Progenitor cell of endocrine pancreas (in vitro differentiated cells): ENCODE measurements at places on chromosomes 4 and X.

- no peak for DNase-seq
These were observed 6.9 kb downstream of the ATP7A start for GRCh38 chrX:77917294-77917933.

DNA sequence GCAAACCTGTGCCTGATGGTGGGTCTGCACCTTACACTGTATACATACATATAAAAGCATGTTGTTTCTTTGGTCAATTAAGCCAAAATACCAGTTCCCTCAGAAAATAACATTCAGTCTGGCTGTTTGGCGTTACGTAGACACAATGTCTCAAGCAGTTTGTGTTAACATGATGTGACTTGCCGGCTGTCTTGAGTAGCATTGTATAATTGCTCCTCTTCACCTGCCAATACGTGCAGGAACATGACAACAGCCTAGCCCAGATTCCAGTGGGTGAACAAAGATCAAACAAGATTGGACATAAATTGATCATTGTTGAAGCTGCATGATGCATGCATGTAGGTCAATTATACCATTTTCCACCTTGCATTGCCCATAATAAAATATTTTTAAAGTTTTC is 102.3 kb downstream of the F11 start:
- no peak for DNase-seq

GRCh38 chr4:154741922-154742850 is 1.6 kb upstream of the LRAT start:
- DNase-seq, result peak; percentile 17

- no peak for DNase-seq
These were observed 219.0 kb upstream of the PSAPL1 start for GRCh38 chr4:7653510-7654369.

DNA sequence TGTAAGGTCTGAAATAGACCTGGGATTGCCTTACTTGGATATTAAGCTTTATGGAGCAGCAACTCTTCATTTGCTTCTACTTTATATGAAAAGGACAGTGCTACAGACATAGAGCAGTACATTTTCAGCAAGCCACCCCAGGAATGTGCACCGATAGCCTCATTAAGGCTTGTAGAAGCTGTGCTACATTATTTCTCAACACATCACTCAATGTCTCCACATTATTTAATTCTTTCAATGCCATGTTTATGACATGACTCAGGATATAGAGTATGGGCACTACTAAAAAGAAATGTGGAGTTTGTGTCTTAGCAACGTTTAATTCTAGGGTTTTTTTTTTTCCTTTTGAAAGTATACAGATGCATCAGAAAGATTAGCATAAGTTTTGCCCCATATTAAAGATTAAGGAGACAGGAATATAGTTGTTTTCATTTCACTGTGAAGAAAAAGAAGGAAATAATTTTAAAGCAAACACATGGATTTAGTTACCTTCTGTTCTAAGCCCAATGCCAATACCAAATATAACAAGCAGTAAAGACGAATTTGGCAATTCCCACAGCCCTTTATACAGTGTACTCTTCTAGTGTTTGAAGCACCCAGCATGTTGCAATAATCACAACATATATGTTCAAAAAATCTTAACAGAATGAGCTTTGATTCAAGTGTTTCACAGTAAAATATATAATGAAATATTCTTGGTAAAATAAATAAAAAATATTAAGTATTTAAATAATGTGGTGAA is 2140.1 kb upstream of the AGA start:
- no peak for DNase-seq

DNA sequence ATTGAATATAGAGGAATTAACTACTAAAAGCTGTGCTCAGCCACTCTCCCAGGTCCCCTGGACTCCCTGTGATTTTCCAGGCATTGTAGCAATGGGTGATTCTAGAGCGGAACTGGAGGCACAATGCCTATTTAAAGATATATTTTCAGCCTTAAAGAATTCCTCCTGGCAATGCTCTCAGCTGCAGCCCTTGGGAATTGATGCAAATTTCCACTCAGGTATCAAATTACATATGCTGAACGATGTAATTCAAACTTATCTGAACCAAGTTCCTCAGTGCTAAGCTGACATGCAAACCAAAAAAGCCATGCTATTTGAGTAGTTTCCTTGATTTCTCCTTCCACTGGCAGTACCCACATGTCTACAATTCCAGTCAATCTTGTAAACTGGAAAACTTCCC is 86.3 kb upstream of the GABRA3 start:
- DNase-seq, result no peak

DNA sequence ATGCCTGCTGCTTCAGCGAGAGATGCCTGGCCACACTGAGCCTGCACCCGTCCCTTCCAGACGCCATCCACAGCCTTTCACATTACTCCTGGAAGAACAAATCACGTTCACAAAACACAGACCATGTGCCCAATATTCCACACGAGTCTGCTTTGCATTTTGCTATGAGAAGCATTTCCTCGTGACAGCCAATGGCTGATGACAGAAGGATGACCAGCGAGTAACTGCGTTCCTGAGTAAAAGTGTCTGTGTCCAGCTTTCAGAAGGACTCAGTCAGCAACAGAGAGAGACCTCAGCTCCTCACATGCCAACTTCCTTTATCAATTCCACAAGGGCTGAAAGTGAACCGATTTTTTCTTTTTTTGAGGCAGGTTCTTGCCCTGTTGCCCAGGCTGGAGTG is 19.5 kb downstream of the NAT8L start:
- no peak for DNase-seq

DNA sequence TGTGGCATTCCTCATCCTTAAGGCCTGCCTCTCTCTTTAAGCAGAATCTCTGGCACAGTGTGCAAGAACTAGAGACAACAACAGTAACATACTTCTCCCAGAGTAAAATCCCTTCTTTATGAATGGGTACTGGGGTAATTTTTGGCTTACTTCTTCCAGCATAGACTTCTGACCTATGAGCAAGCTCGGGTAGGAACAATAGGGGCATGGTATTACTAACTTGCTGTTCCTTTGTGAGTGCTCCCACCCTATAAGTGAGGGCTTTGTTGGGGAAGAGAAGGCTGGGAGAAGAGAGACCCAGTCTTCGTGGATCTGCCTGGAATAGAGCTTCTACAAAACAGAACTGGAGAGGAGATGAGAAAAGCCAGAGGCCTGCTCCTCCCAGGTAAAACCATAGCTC is 30.2 kb downstream of the CLDN2 start:
- DNase-seq, result no peak

DNA sequence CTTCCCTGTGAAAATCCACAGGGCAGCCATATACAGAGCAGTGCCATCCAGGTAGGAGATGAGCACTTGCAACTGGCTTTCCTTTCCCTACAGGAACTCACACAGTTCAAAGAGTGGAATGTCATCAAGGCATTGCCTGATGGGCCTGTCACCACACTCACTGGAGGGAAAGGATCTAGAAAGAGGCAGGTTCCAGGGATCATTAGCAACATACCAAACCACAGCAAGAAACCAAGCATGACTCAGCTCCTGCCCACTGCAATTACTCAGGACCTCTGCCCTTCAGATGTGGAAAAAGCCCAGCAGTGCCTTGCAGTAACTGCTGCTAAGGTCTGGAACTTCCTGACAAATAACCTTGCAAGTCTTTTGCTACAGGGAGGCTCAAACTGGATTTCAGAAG is 101.2 kb downstream of the ZNF674 start:
- no peak for DNase-seq

DNA sequence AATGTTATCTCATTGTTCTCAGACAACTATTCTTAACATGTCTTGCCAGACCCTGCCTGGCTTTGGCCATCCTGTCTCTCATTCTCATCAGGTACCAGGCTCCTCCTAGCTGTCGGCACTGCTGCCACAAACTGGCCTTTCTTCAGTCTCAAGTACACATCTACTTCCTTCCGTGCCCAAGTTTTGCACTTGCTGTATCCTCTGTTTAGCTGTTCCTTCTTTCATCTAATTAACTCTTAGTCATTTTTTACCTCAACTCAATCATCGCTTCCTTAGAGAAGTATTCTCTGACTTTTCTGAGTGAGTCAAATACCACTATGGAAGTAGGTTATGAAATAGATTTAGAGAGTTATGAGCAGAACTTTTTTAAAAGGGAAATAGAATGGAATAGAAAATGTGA is 19.7 kb downstream of the CXCL3 start:
- no peak for DNase-seq

DNA sequence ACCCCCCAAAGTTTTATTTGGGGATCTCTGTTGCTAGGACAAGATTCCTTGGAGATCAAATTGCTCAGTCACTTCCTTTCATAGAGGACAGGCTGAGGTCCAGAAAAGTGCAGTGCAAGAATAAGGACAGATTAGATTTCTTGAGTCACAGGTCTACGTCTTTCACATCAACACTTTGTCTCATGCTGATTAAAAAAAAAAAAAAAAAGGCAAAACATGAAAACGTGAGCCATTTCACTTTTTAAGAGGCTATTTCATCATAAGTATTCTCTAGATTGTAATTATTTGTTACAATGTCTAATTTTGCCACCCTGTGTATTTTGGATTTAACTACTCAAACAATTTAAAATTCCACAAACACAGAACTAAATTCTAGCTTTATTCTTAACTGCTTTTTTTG is 647.0 kb downstream of the TRAM1L1 start:
- no peak for DNase-seq

DNA sequence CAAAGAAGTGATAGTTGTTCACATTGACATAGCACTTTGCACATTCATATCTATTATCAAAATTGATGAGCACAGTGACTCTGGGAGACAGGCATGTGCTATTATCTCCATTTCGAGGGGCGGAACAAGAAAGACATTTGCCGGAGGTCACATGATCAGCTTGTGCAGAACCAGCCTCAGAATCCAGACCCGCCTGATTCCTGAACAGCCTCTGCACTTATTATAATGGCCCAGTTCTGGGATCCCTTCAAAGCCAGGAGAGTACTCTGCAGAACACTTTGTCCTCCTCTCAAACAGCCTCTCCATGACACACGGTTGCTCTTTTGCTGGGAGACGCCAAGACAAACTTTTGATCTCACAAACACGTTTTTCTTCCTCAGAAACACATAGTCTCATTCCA is 48.4 kb downstream of the RWDD4 start:
- no peak for DNase-seq

GRCh38 chr4:24163314-24163713 is 273.5 kb upstream of the PPARGC1A start:
- no peak for DNase-seq

GRCh38 chr4:38495446-38495845 is 168.6 kb upstream of the KLF3 start:
- DNase-seq, result no peak

DNA sequence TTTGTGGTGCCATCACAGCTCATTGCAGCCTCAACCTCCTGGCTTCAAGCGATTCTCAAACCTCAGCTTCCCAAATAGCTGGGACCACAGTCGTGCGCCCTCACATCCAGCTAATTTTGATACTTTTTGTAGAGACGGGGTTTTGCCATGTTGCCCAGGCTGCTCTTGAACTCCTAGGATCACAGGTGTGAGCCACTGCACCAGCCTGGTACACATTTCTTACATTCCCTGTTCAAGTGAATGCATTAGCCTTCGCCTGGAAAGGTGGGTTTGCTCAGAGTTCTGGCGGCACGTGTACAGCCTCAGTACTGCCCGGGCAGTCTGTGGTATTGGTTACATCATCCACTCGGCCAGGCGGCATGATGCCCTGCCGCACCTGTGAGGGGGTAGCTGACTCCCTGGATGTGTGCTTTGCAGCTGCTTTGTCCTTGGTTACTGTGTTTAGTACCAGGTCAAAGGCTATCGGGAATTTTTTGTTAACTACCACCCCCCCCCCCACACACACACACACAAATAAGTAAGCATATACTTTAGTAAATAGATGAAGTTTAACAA is 57.1 kb downstream of the TNIP2 start:
- no peak for DNase-seq

DNA sequence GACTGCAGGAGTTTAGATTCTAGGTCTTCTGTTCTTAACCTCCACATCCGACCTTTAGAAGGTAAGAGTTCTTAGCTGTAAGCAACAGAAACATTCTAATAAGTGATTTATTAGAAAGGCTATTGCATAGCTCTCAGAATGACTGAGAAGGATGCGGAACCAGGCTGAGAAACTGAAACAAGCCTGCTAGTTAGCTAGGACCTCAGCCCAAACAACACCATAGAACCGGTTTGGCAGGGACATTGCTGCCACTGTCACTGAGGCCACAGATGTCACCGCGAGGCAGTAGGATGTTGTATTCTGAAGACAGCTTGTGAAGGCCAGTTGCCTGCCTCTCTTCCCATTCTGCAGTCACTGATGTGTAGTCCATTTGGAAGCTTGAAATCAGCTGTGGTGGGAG is 160.0 kb upstream of the ARX start:
- no peak for DNase-seq

DNA sequence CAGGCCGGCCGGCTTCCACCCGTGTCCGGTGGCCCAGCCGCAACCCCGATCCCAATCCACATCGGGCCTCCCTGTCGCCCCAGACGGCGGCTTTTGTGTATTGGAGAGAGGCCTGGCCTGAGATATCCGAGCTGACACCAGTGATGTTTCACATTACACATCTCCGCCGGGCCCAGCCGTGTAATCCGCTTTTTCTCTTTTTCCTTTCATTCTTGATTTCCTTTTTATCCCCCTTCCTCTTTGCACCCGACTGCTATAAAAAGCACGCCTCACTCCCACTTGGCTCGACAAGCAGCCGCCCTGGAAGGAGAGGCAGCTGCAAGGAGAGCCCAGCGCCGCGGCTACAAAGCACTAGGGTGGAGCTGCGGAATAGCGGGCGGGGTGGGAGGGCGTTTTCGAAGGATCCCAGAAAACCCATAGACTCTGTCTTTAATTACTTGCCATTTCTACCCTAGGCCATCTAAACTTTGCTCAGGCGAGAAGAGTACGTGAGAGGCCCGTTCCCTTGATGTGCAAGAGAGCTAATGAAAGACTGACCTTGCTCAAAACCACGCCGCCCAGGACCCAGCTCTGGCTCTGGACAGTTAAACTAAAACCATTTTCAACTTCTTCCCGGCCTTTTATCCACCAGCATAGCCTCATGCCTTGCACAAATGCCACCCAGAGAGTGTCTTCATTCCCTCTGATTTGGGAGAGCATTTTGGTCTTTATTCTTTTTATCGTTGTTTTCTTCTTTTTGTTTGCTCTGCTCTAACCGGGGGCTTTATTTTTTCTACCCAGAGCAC is 3.2 kb downstream of the PITX2 start:
- no peak for DNase-seq

- no peak for DNase-seq
These were observed 45.9 kb downstream of the GAB1 start for GRCh38 chr4:143382596-143382995.

DNA sequence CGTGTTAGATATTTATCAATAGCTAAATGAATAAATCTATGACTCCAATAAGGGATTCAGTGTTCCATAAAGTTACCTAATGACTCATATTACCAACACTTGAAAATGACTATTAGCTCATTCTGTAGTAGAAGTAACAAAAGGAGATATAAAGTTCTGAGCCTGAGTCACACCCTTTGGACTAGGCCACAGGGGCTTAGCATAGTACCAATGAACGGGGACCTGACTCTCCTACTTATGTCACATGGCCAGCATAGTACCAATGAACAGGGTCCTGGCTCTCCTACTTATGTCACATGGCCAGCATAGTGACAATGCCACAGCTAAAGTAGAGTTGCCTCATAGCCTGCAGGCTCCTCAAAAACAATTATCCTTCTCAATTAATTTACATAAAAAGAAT is 43.7 kb downstream of the MAGEB16 start:
- no peak for DNase-seq

- no peak for DNase-seq
These were observed 204.6 kb downstream of the PDGFRA start for GRCh38 chr4:54433686-54434085.

- DNase-seq, result no peak
These were observed 488.3 kb downstream of the ANKRD50 start for GRCh38 chr4:124224256-124224655.

GRCh38 chrX:85112293-85112692 is 108.6 kb downstream of the APOOL start:
- no peak for DNase-seq
